ENCODE measurements at places on chromosomes 11 and 22. TPM values are rescaled to one million over a fixed set of nuclear protein-coding genes. Genes with fewer than 3 reads are reported as not detected.

- no peak for DNase-seq
Measured at GRCh38 chr22:23246982-23247766, 66.9 kb downstream of the BCR start.

GRCh38 chr11:121607341-121607740 lies 154.6 kb upstream of the SORL1-AS1 start:
- DNase-seq: no peak

DNA sequence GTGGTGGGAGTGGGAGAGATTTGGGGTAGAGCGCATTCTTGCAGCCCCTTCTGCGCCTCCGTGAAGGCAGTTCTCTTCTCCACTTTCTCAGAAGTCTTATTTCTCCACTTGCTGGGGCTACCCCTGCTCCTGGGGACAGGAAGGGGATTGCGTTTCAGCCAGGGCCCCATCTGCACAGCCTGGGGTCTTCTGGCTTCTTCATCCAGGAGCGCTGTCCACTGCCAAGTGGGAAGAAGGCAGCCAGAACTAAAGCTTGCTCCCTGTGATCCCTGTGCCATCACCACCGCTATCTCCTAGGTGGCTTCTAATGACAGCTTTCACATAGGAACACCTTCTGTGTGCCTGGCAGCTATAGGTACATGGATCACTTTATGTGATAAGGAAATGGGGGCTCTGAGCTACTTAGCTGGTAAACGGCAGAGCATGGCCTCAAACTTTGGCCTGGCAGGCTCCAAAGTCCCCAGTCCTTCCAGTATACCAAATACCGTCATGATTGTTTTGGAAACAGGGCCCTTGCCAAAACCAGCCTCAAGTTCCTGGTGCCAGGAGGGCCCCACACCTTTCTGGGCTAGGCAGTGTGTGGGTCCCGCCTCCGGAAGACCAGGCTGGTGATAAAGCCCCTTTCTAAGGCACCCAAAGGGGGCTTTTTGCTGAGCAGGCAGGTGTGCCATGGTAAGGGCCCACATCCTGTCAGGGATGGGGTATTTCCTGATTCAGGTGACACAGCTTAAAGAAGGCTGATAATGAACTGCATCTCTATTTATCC lies 60.4 kb upstream of the PAX6 start:
- DNase-seq: no peak

- no peak for DNase-seq
Measured at GRCh38 chr11:119991022-119991404, 146.9 kb downstream of the TRIM29 start.

The F2 gene
- not detected for total RNA-seq

The OR4A47 gene
- total RNA-seq: not detected

The KRTAP5-8 gene
- total RNA-seq: not detected

The P2RY6 gene
- 0.90 TPM for total RNA-seq

The C22orf42 gene
- total RNA-seq: not detected

The APOBEC3F gene
- total RNA-seq: 4.7 TPM

Data from urinary bladder (tissue), 4 donors.